ENCODE measurements at places on chromosomes 16 and 17. TPM values are rescaled to one million over a fixed set of nuclear protein-coding genes. Genes with fewer than 3 reads are reported as not detected.

BICDL2 gene
- not detected for total RNA-seq

HBQ1 gene
- not detected for total RNA-seq

SCNN1G gene
- total RNA-seq: not detected

CD300E gene
- total RNA-seq: 0.93 TPM

TBC1D3H gene
- not detected for total RNA-seq

TBC1D28 gene
- total RNA-seq: not detected

MYO19 gene
- 70.5 TPM for total RNA-seq

ABCA10 gene
- total RNA-seq: 1.5 TPM

MRPL27 gene
- 14.8 TPM for total RNA-seq

PIGL gene
- 49.0 TPM for total RNA-seq

TBC1D3K gene
- not detected for total RNA-seq

SLC38A8 gene
- total RNA-seq: not detected

CSH2 gene
- total RNA-seq: not detected

RAC3 gene
- 3.3 TPM for total RNA-seq

RUNDC3A gene
- not detected for total RNA-seq

RNF43 gene
- 1.9 TPM for total RNA-seq

SLC16A13 gene
- total RNA-seq: 2.3 TPM

P2RX1 gene
- 0.34 TPM for total RNA-seq

NACA2 gene
- not detected for total RNA-seq

CYLD gene
- 373 TPM for total RNA-seq

SULT1A2 gene
- 0.19 TPM for total RNA-seq

OTOP3 gene
- total RNA-seq: not detected

KIF18B gene
- 0.08 TPM for total RNA-seq

RGS11 gene
- total RNA-seq: not detected

EZH1 gene
- total RNA-seq: 76.1 TPM

TBC1D3C gene
- total RNA-seq: not detected

KRT16 gene
- total RNA-seq: not detected

CBLN1 gene
- not detected for total RNA-seq

PAQR4 gene
- 0.44 TPM for total RNA-seq

KRT32 gene
- not detected for total RNA-seq

CYB561 gene
- 17.4 TPM for total RNA-seq

SEZ6L2 gene
- total RNA-seq: not detected

PPM1D gene
- total RNA-seq: 18.1 TPM

E4F1 gene
- total RNA-seq: 31.8 TPM

UTP4 gene
- 40.3 TPM for total RNA-seq
